Activated naive CD8-positive, alpha-beta T cell treated with anti-CD3 and anti-CD28 coated beads, Interleukin-2, amount 50 U/mL, for 16 hours (primary cell): ENCODE measurements at places on chromosomes 6 and 20.
A peak's percentile ranks its signal among the peaks of the same experiment; 100 is the strongest.

- no peak for DNase-seq
These were observed 220.4 kb downstream of the LY86 start for GRCh38 chr6:6808915-6809314.

- no peak for DNase-seq
These were observed 5.3 kb upstream of the COL12A1 start for GRCh38 chr6:75210885-75211739.

DNA sequence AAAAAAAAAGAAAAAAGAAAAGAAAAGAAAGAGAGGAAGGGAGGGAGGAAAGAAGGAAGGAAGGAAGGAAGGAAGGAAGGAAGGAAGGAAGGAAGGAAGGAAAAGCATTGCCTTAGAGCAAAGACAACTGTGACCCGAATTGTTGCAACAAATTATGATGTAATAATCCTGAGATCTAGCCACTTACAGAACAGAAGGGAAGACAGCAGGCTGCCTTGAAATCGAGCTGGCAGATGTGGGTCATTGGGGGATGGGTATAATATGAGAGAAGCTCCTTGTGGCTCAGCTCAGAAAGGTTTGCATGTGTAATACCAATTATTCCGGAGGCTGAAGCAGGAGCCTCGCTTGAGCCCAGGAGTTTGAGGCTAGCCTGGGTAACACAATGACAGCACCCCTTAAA lies 208.1 kb upstream of the PROKR2 start:
- DNase-seq = no peak

DNA sequence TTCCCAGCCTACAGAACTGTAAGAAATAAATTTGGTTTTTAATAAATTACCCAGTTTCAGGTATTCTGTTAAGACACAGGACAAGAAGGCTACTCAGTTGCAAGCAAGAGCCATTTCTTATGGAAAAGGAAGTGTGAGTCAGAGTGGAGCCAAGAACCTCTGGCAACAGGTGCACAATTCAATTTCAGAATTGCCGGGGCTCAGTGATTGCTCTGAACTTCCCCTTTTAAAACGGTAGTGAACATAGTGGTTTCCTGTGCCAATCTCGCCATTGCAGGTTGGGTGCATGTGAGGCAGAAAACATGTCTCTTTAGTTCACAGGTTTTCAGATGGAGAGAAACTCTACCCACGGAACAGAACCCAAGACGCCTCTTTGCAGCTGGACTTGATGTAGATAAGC lies 16.4 kb downstream of the PIGT start:
- no peak for DNase-seq

GRCh38 chr6:158262755-158263154 lies 49.5 kb upstream of the TULP4 start:
- no peak for DNase-seq

- no peak for DNase-seq
These were observed 52.5 kb upstream of the CHD6 start for GRCh38 chr20:41670631-41671030.

DNA sequence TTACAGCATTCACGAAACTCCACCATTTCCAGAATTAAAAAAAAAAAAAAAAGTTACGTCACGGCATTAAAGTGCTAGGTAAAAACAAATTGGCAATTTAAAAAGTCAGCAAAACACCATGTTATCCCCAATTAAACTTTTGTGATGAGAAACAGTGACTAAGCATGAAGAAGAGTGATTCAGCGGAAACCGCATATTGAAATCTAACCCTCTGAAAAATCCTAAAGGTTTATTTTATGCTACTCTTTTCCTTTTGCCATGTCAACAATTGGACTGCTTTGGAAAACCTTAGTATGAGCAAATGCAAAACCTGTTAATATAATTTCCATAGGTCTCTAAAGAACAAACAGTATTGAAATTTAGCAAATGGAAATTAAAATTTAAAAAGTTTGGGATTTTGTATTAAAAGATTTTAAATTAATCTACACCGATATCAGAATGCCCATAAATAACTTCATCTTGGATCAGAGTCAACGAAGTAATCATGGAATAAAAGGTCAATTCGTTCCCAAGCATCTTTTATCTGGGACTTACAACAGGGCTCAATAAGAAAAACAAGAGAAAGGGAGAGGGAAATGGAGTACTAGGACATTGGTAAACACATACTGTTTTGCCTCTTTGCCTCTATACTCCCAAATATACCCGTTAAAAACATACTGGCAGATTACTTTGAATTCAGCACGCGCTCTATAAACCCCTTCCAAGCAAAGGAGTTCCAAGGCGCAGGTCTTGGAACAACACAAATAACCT lies 1.1 kb downstream of the FBXO30 start:
- no peak for DNase-seq

DNA sequence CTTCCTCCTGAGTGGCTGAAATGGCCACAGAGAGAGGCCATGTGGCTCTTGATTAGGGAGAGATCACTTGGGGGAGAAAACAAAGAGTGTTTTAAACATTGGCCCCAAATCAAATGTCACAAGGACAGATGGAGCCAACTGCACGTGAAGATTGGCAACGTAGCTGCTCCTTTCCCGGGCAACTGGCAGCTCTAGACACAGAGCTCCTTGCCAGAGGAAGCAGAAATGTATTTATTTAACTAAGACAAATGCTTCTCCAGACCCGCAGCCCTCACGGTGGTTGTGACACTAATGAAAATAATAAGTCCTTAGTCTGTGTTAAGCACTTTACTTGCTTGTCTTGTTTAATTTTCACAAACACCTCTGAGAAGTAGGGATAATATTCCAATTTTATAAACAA lies 49.6 kb upstream of the DSN1 start:
- no peak for DNase-seq

GRCh38 chr6:156864557-156864956 lies 87.4 kb downstream of the ARID1B start:
- no peak for DNase-seq

DNA sequence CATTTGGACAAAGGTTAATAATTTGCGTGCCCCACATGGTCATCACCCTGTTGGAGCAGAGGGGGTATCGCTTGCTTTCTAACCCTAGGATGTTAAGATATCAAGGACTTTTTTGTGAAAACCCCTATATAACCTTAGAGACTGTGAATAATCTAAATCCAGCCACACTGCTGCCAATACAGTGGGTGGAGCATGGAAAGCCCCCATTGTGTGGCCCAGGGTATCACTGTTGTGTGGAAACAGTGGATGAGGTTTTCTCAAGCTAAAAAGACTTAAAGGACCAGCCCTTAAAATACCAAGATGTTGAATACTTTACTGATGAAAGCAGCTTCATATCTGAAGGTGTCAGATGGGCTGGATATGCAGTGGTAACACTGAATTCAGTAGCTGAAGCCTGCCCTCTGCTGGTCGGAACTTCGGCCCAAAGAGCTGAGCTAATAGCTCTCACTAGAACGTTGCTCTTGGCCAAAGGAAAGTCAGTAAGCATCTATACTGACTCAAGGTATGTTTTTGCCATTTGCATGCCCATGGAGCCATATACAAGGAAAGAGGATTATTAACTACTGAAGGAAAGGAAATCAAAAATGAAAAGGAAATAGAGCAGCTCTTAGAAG lies 695.2 kb downstream of the PHF3 start:
- DNase-seq = no peak

GRCh38 chr6:28751514-28751913 lies 172.3 kb downstream of the TRIM27 start:
- DNase-seq = no peak

GRCh38 chr6:85641897-85642773 lies 551 bp downstream of the SYNCRIP start:
- DNase-seq = peak; percentile 19

DNA sequence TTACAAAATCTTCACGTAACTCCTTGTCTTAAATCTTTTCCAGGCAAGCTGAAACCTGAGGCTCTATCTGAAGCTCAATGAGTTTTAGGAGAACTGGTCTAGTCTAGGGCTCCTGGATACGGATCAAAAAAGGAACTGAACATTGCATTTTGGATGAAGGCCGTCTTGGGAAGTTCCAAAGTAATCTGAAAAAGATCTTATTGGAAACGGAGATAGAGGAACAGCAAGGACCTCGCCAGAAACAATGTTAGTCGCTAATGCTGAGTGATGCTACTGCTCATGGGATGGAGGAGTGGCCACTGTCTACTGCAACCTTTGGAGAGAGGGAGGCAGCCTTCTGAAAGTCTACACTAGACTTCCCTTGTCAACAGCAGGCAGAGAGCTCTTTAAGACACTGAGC lies 91.4 kb upstream of the ATXN1 start:
- DNase-seq = no peak

- DNase-seq = no peak
These were observed 22.3 kb downstream of the SLC2A10 start for GRCh38 chr20:46731770-46732169.

- DNase-seq = no peak
These were observed 47.7 kb upstream of the FAM184A start for GRCh38 chr6:119126140-119126539.

DNA sequence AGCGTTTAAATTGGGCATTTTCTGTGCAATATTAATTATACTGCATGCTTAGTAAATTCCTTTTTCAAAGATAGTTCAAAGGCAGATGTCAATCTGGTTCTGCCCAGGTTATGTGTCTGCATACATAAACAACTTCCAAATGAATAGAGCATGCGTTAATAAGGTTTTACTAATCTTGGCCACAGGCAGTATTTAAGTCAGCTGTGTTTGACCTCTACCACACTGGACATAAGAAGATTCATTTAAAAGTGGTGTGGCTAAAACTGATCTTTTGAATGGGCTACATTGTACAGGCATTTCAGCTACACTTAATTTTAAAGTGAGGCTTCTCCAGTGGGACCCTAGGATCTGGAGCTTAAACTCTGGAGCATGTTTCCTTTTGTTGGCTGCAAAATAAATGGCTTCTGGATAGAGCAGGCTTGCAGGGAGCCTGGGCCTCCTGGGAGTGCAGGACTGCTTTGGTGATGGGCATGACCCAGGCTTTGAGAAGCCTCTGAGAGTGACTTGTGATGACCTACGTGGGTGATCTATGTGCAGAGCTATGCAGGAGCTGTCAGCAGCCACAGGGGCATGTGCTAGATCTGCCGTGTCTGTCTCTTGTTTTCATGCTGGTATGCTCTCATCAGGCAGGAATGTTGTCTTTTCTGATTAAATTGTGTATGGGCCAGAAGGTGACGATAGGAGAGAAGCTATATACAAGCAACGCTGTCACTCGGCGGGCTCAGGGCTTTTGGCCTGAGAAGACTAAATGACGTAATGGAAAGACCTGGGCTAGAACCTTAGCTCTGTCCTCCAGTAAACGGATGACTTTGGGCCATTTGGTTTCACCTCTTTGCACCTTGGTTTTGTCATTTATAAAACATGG lies 331.2 kb downstream of the QKI start:
- no peak for DNase-seq

- DNase-seq = no peak
These were observed 48.6 kb upstream of the FABP7 start for GRCh38 chr6:122730775-122731386.

- DNase-seq = no peak
These were observed 19.5 kb upstream of the MAS1 start for GRCh38 chr6:159871241-159871640.
